ENCODE measurements at places on chromosomes 3 and 15.

DNA sequence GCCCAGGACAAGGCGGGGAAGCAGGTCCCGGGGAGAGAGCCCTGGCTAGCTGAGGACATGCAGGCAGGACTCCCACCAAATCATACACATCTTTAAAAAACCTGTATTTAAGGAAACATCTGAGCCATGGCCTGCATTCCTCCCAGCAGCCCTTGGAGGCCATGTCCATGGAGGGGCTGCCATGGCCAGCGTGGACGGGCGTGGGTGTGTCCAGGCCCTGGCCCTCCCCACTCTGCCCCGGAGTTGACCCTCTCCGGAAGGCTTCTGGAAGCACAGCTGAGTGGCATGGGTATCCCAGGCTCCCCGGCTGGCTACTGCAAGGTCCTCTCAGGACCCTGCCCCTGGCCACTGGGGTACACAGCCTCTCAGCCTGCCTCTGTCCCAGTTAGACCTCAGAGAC is 149.8 kb downstream of the NSMCE3 start:
- no peak for DNase-seq

DNA sequence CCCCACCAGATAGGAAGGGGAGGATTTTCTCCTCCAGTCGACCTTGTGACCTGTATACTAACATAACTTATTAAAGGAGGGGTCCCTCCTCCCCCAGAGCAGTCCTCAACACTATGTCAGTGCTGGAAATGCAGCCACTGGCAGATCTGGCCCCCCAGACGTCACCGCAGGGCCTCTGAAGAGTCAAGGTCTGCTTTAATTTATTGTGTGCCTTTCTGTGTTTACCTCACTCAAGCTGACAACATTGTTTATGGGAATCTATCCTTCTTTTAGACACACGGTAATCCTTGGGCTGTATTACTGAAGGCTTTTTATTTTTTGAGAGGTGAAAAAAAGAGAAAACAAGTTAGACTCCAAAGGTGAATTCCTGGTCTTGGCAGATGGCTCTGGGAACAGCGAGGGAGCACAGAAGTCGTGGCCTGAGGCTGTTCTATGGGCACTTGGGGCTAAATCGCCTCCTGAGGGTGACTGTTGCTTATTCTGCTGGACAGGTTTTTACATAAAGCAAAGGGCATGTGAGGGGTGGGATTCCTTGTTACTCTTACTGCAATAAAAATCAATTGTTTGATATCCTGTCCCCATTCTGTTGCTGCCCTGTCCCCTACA is 13.5 kb upstream of the NR2C2 start:
- no peak for DNase-seq

DNA sequence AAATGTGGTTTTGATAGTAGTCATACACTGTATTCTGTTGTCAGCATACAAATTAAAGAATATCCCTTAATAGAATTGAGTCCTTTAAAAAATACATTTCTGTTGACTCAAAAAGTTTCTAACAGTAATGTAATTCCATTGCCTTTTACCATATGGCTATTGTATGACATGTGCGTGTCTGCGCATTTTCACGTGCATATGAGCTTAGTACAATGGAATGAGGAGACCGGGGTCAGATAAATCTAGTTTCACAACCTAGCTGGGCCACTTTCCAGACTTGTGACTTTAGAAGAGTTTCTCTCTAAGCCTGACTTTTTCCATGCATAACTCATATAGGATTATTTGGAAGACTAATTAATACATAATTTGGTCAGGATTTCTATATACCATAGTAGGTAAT is 38.7 kb downstream of the ZBTB38 start:
- DNase-seq = no peak

- DNase-seq = no peak
Measured at GRCh38 chr3:151195826-151196225, 7.2 kb downstream of the GPR171 start.

GRCh38 chr3:158753854-158754253 is 21.6 kb upstream of the RARRES1 start:
- DNase-seq = no peak

DNA sequence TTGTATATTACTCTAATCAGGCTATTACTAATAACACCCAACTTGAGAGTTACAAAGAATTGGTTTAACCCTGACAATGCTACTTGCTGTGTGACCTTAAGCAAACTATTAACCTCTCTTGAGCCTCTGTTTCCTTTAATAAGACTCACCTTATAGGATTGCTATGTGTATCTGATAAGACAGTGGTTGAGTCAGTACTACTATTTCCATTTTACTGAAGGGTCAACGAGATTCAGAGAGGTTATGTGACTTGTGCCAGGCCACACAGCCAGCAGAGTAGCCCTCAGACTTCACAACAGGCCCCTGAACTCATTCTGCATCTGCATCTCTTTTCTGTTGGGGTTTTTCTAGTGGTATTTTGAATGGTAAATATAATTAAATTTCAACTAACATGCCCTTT is 420.1 kb downstream of the MAGI1 start:
- no peak for DNase-seq

DNA sequence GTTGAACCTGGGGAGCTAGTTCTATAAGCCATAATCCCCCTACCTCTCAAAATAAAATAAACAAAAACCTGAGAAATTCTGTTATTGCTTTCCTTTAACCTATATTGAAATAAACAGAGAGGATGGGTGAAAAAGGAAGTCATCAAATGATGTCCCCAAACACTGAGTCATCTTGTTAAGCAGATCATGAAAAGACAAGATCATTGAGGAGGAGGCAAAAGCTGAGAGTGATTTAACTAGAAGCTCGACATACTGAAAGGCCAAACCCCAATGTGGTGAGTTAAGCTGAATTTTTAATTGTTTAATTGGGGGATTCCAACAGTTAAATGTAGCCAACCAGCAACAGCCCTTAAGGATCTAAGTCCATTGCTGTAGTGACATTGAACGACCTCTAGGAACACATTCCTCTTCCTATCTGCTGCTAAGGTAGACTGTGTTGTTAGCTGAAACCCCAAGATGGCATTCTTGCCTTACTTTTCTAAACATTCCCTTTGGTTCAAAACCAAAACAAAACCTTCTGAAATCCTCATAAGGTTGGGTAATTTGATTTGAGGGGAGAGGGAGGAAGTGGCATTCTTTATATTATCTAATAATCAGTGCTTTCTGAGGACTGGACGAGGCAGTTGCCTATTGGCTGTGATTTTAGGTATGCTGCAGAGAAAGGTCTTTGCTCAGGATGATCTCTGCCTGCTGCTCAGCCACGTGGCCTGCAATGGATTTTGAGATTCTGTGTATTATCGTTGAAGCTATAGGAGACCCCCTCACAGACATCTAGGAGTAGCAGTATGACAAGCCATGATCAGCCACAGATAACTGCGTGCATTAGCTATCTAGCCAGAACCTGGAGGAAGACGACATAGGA is 62.7 kb upstream of the BNIP2 start:
- no peak for DNase-seq

GRCh38 chr3:53730576-53730975 is 115.6 kb downstream of the CHDH start:
- no peak for DNase-seq

DNA sequence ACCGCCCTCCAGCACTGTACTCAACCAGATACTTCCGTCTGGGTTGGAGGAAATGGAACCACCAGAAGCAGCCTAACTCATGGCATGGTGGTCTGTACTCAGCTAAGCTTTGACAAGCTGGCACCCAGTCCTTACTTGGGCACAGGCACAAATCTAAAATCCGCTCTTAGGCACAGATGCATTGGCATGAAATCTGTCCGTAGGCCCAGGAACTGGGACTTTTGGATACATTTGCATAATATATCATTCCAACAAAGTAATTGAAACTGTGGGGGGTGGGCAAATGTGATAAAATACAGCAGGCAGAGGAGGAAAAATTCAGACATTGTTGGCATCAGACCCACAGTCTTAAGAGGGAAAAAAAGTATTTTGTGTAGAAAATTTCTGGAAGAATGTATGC is 75.4 kb downstream of the C3orf85 start:
- DNase-seq = no peak

- no peak for DNase-seq
Measured at GRCh38 chr15:27912283-27912682, 186.8 kb downstream of the OCA2 start.

GRCh38 chr3:32698506-32698905 is 13.5 kb downstream of the CNOT10 start:
- no peak for DNase-seq

GRCh38 chr15:59339252-59339672 is 33.4 kb downstream of the MYO1E start:
- DNase-seq = no peak

- peak; percentile 30 for DNase-seq
Measured at GRCh38 chr15:59762558-59762957, 73.4 kb upstream of the BNIP2 start.

DNA sequence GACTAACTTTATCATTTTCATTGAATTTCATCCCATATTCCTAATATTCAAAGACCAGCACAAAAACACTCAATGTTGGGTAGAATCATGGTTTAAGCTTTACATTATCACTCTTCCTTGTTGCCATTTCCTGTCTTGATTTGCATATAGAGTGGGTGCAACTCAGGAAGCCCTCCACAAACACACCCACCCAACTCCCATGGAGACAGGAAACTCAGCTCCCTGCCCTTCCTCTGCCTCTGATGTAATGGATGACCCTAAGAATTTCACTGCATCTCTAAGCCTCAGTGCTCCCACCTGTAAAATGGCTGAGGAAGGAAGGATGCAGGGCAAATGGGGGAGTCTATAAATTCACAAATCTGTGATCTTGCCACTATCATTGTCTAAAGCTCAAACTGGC is 98.1 kb upstream of the BFSP2 start:
- DNase-seq = no peak

- DNase-seq = no peak
Measured at GRCh38 chr3:193962986-193963685, 172.8 kb upstream of the HES1 start.

- no peak for DNase-seq
Measured at GRCh38 chr3:7640787-7641186, 779.9 kb downstream of the GRM7 start.

- DNase-seq = peak; percentile 21
Measured at GRCh38 chr3:111311126-111311525, 230.9 kb upstream of the CD96 start.

- DNase-seq = no peak
Measured at GRCh38 chr3:170044795-170045244, 7.0 kb downstream of the GPR160 start.

GRCh38 chr3:37991823-37992222 is 1.2 kb downstream of the VILL start:
- DNase-seq = peak; percentile 16

DNA sequence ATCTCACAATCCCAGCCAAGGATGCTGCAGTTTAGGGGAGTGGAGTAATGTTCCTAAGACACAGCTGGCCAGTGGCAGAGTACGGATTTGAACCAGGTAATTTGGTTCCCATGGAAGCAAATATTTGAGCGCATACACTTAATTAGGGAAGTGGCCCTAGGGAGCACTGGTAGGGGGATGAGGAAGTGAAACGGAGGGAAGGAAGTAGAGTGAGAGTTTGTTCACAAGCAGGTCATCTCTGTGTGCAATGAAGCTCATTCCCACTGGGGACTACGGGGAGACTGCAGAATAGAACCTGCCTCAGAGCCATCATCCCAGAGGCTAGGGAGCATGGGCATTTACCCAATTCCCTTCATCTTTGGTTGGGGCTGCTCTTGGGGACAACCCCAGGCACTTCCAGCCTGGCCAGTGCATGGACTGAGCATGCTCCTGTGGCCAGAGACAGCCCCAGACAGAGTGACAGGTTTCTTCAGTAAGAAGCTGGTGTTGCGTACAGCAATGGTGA is 317.2 kb upstream of the PROK2 start:
- no peak for DNase-seq

DNA sequence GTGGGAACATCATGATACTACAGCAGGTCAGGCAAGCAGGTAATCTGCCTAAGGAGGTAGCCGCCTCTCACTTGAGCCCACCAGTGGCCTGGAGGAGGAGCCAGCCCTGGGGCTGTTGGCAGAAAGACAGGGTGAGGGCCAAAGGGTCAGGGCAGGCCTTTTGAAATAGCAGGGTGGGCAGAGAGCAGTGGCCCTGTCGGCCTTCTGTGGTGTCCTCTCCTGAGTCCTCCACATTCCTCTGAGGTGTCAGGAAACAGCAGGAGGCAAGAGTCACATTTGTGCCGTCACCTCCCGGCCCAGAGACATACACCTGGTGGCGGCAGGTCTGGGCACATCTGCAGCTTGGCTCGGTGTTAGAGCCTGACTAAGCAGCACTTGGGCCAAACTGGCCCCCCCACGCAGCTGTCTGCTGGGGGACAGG is 3.9 kb upstream of the BNC1 start:
- no peak for DNase-seq

- no peak for DNase-seq
Measured at GRCh38 chr3:116288485-116288884, 156.8 kb downstream of the LSAMP start.

DNA sequence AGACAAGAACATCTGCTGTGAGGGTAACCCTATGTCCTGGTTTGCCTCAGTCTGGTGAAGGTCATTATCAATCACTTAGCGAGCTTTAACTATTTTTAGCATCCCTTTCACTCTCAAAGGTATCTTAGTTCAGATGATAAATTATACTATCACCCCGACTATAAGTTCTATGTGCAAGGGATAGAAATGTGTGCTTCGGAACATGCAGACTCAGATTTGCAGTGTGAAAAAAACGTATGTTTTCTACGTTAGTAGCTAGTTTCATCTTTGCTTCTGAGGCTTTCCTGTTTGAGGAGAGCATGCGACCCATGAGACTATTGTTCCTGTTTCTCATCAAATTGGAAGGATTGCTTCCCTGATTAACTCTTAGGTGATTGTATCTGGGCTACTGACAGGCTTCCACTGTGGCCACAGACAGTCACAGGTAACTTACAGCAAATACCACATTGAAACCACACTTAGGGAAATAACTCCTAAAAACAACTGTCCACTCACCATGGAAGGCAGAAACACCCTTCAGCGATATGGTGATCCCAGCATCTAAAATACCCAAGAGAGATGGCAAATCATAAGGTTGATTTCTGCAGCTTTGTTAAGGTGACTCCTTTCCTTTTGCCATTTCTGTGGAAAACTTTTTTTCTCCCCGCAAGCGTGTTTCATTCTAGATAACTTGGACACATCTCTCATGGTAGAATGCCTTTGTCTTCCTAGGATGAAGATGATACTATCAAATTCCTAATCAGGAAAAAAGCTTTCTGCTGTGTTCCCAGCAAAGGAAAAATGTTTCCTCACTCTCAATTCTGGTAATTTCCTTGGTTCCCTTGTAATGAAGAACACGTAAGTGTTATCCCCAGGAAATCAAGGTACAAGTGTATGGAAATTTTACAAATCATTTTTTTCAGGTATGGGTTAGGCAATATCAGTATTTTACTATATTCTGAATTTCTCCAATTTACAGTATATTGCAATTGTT is 5.2 kb downstream of the GCSAM start:
- no peak for DNase-seq

- peak; percentile 62 for DNase-seq
Measured at GRCh38 chr15:41417418-41418195, 712 bp downstream of the RTF1 start.
